Adrenal gland (tissue), 19 donors: ENCODE measurements at places on chromosomes 5 and 9. TPM values are rescaled to one million over a fixed set of nuclear protein-coding genes. Genes with fewer than 3 reads are reported as not detected.

- DNase-seq: no peak
Measured at GRCh38 chr5:124956471-124957029, 210.1 kb upstream of the ZNF608 start.

- no peak for DNase-seq
Measured at GRCh38 chr5:172335721-172336120, 52.2 kb upstream of the UBTD2 start.

GRCh38 chr5:94540856-94541494 lies 77.4 kb downstream of the KIAA0825 start:
- DNase-seq: no peak

Gene TMEM171
- total RNA-seq: not detected

Gene IFNA13
- total RNA-seq: not detected

Gene SLC4A9
- total RNA-seq: not detected

Gene SVEP1
- 23.0 TPM for total RNA-seq

Gene PCDHA11
- total RNA-seq: not detected

DNA sequence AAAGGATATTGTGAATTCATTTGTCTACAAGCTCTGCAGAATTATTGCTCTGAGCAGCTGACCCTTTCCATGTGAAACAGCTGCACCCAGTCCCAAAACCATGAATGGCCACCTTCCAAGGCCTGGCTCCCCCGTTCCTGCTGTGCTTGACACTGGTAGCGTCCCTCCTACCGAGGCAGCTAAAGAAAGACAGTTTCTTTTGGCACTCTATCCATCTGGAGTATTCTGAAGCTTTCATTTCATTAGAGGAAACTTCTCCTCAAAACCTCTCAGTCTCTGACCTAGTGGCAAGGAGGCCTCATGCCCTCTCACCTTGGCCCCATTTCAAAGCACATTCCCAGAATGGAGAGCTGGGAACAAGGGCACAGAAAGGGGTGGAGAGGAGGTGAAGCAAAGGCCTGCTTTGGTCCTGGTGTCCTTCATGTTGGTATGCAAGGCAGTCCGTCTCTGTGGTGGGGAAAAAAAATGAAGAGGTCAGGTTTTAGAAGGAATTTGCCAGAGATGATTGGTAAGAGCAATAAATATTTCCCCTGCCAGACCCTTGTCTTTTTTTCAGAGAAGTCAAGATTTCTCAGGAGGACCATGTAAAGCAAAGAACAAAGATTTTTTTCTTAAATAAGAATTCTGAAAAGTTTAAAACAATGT lies 232.0 kb downstream of the RFK start:
- no peak for DNase-seq

Gene TYRP1
- total RNA-seq: 0.11 TPM

DNA sequence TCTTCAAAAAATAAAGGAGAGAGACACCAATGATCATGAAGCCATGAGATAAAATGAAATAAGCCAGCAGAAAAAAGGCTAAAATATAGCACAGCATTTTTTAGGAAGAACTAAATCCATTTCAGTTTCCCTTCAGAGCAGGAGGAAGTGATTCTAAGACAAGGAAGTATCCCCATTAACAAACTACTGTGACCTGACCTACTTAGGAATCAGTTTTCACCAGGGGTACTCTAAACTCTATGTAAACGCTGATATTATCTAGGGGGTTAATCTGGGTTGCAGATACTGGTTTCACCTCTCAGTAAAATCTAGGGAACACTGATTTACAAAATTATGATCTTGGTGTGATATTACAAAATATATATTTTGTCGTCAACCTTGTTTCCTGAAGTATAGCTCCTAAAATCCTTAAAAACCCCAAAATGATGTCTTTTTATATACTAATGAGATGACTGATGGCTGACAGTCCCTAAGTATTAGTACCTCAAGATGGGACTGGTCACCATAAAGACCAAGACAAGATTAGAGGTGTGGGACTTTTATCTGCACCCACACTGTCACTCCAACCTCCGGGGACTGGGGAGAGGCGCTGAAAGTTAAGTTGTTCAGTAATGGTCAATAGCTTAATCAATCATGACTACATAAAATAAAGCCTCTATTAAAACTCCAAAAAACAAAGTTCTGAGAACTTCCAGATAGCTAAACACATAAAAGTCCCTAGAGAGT lies 2.9 kb upstream of the FNBP1 start:
- no peak for DNase-seq

DNA sequence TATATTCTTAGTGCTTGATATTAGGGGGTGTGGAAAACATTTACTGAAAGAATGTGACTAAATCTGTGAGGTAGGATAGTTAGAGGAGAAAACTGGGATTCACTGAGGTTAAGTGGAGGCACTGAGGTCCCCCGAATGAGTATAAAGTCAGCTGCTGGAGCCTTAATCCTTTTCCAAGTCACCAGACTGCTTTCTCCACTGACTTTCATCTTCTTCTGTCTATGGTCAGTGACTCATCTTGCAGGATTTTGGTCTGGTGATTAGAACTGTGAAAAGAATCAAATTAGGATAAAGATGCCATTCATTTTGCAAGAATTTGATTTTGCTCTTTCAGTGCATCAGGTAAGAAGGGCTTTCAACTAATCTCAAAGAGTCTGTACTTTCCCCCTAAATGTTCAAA lies 89.3 kb upstream of the ALDH1A1 start:
- DNase-seq: no peak

- DNase-seq: no peak
Measured at GRCh38 chr5:178831049-178831448, 28.7 kb upstream of the ZNF354B start.

- no peak for DNase-seq
Measured at GRCh38 chr5:141672841-141673813, 8.9 kb downstream of the ARAP3 start.

Gene PCSK5
- 9.2 TPM for total RNA-seq

Gene PAIP2
- 127 TPM for total RNA-seq

- no peak for DNase-seq
Measured at GRCh38 chr9:103872811-103873210, 221.3 kb upstream of the SMC2 start.

DNA sequence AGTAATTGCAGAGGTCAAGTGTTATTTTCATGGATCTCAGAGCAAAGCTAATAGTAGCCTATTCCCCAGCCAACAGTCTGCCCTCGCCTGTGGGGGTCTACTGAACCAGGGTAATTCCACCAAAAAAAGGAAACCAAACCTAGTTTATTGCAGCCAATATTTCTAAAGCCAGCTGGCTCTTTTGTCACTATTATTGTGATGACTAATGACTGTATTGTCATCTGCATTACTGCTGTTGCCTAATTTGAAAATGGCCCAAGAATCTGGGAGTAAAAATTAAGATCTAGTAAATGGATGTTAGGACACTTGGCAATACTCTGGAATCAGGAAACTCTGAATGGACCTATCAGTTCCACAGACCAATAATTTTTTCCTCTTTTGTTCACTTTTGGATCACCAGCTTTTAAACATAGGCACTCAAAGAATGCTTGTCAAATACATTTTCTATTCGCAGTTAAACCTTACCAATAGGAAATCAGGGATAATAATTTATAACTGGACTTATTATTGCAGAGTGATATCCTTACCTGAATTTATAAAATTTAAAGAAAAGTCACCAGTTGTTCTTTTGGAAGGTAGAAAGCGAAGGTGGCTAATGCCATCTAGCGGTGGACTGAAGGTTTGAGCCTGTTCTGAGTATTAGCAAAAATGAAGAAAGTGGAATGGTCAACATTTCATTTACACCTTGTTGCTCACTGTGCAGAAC lies 69.2 kb downstream of the SYK start:
- peak; percentile 41 for DNase-seq

Gene F2R
- total RNA-seq: 54.4 TPM

DNA sequence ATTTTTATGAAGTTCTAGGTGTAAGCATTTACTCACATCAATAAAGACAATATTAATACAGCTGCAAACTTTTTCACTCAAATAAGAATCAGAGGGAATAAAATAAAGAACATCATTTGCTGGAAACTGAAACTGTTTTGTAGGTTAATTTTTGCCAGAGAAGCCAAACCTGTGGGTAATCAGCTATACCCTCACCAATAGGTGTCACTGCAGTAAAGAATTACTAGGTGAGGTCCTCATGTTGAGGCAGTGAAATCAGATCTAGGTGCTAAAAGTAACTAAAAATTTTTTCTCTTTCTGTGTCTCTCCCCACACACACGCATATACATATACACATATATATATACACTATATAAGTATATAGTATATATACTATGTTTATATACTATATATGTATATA lies 1016.3 kb upstream of the SEMA6A start:
- DNase-seq: no peak

DNA sequence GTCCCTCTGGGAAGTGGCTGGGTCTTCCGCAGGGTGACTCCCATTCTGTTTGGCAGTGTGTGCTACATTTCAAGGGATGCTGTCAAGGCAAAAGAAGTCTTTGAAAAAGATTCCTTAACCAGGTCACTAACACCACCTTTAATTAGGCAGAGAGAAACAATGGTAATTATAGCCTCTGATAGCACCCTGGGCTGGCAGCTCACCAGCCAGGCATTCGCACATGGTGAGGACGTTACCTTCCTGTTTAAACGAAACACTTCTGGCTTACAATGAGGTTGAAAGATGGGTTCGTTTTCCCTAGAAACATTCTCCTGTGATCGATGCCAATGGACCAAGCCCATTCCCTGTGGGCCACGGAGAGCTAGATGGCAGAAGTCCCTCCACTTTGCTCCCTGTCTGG lies 230.1 kb upstream of the PANK3 start:
- DNase-seq: no peak

DNA sequence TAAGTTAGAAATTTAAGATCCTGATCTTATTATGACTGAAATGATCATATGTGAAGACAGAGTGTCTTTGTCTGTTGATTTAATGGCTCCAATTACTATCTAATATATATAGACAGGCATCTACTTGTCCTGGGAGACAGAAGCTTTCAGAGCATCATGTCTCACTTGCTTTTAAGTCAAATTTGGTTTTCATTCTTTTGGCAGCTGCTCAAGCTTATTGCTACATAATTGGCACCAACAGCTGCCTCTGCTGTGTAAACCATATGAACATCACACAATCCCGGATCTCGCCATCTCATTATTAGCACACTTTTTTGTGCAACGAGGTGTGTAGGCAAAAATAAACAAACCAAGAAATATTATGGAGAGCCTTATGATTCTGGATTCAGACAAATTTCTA lies 1717.9 kb downstream of the EFNA5 start:
- no peak for DNase-seq

Gene TSLP
- total RNA-seq: 0.75 TPM

DNA sequence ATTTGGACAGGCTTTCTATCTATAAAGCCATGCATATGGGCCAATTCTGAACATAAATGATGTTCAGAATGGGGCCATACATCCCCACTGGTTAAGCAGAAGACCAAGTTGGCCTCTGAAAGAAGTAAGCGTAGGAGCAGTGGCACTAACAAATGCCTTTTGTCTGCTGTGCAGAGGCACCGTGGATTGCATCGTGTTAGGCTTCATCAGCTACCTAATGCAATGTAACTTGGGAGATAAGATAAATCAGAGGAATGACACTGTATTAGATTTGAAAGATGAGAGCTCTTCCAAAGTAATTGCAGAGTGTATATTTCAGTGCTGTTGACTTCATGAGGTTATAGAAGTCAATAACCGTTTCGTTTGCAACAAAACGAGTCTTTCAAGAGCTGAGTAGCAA lies 148.1 kb downstream of the PARP8 start:
- DNase-seq: no peak

GRCh38 chr5:74667396-74667795 lies 17.6 kb upstream of the HEXB start:
- no peak for DNase-seq

Gene ROPN1L
- total RNA-seq: not detected

DNA sequence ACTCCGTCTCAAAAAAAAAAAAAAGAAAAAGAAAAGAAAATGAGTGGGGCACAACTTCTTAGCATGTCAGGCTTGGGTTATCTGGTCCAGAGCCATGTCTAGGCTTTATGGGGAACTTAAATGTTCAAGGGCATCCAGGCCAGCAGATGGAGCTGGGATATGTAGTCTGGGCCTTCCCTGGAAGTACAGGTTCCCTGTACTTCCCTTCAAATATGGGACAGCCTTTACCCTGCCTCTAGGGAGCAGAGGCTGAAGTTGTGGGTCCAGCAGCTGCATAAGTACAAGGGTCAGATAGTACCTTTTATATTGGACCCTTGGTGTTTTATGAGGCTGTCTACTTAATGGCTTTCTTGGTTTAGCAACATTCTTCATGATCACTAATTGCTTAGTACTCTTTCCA lies 42.1 kb downstream of the FAF2 start:
- DNase-seq: no peak

Gene FBN2
- 8.9 TPM for total RNA-seq

Gene OR1L8
- total RNA-seq: 0.71 TPM

DNA sequence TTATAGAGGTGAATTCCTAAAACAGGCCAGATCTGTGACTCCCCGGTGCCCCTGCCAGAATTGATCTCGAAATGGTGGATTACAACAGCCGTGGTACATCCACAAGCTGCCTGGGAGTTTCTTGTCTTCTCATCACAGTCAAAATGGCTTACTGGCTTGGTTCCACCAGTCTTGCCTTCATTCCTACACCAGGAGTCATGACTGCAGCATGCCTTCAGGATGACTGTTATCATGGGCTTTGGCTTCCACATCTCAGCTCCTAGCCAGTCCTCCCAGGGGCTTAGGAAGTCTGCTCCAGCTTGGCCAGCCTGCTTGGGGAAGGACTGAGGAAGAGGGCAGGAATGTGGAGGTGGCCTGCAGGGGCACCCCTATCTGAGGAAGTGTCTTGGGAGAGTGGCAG lies 132.9 kb upstream of the NR3C1 start:
- no peak for DNase-seq

- no peak for DNase-seq
Measured at GRCh38 chr5:180290568-180291233, 1.2 kb downstream of the MAPK9 start.

DNA sequence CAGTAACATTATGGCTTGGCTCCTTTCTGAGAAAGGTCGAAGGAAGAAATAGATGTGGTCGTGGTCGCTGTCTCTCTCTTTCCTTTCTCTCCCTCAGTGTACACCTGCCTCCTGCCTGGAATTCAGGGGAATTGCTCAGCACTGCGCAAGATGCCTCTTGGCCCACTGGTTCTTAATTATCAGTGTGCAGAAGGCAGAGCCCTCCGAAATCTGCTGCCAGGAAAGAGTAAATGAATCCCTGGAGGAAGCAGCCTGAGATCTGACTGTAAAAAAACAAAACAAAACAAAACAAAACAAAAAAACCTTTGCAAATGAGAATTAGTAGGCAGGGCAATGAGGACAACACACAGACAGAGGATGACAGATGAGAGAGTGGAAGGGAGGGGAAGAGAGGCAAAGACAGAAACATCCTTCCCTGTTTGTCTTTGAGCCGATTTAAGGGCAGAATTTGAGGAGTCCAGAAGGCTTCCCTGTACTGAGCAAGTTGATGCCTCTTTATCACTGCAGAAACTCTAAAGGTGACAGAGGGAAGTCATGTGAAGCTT lies 113.8 kb upstream of the PUM3 start:
- no peak for DNase-seq
